ENCODE measurements at places on chromosomes 3 and 15.

- peak; percentile 58 for DNase-seq
Measured at GRCh38 chr15:100560323-100560722, 31.6 kb upstream of the CERS3 start.

DNA sequence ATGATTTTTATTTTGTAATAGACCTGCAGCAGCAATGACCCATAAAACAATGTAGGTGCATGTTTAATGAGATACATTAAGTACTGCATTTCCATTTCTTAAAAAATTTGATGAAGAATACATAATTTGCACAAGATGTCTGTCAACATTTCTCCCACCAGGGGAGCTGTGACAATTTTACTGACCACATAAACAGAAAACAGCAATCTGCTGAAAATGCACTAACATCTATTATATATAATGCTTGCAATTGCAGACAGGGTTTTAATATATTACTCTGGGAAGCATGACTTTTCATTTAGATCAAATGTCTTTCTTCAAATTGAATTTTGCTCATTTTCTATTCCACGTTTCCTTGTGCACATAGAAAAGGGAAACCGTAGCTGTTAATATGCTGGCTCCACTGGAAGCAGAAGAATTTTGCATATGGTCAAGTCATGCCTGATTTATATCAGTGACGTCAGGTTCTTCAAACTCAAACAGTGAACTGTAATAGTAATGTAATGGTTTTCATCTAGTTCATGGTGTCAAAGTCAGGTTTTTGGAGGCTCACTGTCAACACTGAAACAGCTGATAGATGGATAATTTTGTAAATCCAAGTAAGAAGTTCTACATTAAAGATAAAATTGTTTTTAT lies 79.8 kb upstream of the IGF1R start:
- DNase-seq: no peak

- DNase-seq: no peak
Measured at GRCh38 chr15:86849136-86849535, 769.5 kb downstream of the AGBL1 start.

DNA sequence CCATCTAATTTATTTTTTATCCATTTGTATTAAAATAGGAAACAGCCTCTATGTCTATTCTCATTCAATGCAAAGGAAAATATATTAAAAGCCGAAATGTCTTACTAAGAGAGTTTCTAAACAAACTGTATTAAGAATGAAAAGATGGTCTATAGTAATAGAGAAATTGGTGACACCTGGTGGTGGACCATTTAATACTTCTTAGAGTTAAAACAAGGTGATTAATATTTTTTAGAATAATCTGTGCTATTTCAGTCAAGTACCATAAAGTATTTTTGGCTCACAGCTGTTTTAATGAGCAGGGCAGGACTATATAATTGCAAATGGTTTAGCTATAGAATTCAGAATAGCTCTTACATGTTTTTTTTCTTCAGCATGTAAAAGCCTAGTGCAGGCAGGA lies 55.7 kb downstream of the SYNPR start:
- no peak for DNase-seq

- no peak for DNase-seq
Measured at GRCh38 chr15:90950676-90951075, 4.0 kb upstream of the RCCD1 start.

DNA sequence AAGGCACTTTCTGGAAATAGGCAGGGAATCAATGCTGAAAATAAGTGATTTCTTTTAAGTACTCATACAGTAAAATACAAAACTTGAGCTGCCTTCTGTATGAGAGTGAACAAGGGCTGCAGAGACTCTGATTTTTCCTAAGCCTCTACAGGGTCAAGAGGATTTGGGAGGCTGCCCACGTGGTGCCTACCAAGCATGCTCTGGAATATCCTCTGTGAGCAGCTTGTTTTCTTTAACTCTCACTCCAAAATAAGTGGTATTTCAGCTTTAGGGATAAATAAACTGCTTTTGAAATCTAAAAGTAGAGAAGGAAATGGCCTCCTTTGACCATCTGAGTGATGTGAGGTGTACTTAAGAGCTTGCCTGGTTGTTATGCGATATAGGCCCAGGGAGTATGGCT lies 8.1 kb upstream of the SELENOK start:
- no peak for DNase-seq

GRCh38 chr15:25790000-25790660 lies 73.0 kb downstream of the ATP10A start:
- peak; percentile 96 for DNase-seq

DNA sequence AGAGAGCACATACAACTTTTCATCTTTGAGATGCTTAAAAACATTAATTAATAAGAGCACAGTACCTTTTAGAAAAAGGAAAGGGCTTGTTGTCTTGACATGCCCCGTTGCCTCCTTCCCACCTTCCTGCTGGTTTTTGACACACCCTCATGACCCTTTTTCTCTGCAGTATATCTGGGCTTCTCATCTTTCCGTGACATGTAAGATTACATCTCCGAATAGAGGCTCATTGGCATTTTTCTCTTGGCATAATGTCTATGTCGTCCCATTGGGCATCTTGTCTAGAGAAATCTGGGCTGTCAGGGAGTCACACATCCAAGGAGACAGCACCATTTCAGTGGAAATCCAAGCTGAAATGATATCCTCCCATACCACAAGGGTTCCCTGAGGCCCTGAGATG lies 64.1 kb downstream of the LRTM1 start:
- DNase-seq: no peak

- DNase-seq: no peak
Measured at GRCh38 chr3:128385080-128385832, 81.4 kb downstream of the DNAJB8 start.

DNA sequence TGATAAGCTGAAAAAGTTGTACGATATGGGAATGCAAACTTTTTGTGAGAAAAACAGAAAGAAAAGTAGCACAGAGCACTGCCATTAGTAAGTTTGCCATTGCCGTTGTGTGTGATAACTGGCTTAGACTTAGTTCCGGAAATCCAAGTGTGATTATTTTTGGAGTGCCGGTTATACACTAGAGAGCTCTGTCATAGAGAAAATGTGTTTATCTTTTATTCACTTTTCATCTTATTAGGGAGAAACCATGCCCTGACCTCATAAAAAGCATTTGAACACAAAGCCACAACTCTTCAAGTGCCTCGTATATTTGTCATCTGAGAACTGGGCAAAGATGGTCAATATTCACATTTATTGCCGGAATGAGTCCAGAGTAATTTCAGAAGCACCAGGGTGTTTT lies 36.1 kb downstream of the CTDSPL start:
- DNase-seq: no peak

DNA sequence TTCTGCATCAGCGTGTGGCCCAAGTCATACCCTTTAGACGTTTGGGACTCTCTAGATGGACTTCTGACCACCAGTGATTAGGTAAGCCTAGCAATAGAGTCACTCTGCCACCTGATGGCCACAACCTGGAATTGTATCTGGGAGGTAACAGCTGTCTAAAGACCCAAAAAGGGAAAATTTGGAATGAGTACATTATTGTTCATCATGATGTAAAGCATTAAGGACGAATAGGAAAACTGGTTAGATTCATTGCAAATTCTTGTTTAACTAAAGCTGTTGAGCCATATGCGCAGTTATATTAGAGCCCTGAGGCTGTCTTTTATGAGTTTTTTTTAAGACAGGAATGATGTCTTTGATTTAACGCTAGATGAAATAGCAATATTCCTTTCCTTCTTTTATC lies 63.6 kb downstream of the FAM81A start:
- DNase-seq: no peak

- no peak for DNase-seq
Measured at GRCh38 chr3:185583925-185584324, 2.2 kb upstream of the SENP2 start.

DNA sequence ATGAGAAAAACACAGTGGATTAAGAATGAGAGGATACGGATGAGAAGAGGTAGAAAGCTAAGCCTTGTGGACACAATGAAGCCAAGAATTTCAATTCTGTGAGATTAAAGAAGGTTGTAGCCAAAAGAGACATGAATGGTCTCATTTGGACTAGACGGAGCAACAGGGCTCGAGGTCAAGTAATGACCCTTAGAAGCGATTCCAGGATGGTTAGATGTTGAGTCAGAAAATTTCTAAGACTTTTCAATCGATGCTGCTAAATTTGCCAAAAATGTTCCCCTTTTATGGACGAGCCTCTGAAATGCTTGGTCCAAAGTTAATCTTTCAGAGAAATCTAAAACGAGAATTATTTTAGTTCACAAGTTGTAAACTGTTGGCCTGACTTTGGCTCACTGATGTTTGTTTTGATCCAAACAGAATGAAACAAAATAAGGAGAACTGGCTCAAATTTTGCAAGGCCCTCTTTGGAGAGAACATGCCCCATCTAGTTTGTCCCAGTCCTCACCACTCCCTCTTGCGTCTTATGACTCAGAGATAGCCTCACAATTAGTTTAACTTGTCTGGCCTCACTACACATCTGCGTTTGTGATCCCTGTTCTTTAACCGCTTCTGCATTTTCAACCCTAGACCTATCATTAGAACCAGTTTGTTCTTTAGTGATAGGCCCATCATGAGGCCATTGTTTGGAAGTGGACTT lies 235.5 kb downstream of the PDZRN3 start:
- DNase-seq: peak; percentile 5

DNA sequence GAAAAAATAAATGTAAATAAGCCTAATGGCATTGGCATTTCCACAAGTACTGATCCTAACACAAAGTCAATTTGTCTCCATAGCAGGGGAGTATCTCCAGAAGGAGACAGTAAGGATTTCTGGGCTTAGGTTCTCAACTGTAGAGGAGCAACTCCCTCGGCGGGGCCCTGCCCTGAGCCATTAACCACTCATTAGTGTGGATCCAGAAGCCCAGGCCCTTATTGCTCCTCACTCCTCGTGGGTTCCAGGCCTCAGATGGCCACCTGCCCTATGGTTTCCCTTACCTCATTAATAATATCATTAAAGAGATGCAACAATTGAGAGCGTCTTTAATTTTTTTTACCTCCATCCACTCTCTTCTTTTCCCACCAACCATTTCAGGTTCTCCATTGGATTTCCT lies 85.3 kb upstream of the CLDN18 start:
- DNase-seq: no peak

DNA sequence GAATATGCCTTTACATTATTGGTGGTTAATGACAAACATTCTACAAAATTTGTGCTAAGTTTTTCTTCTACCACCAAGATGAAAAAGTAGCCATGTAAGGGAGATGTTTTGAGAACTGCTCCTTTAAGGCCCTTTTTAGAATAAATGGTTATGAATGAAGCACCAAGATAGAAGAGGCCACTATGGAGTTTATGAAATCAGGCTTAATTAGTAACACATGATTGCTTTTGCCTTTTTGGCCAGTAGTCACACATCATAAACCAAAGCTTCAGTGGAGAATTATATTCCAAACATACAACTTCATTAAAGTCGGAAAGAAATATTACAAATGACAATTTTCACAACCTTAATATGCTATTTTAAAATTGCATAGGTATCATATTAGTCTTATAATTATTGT lies 331.7 kb downstream of the RBMS3 start:
- no peak for DNase-seq

DNA sequence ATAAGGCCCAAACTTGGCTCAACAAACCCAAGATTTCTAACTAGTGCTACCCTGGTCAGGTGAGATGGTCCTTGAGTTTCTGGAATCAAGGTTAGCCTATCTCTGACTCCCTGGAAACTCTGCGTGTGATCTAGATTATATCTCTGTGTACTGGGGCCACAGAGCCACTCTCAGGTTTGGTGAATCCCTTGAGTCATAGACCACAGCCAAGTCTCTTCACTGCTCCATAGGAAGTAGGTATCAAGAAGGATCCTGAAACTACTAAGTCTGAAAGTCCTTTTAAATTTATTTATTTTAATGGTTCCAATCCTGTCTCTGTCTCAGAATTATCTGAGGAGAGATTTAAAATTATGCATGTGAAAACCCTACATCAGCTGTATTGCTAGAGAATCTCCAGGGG lies 99.1 kb downstream of the TUSC7 start:
- peak; percentile 76 for DNase-seq

DNA sequence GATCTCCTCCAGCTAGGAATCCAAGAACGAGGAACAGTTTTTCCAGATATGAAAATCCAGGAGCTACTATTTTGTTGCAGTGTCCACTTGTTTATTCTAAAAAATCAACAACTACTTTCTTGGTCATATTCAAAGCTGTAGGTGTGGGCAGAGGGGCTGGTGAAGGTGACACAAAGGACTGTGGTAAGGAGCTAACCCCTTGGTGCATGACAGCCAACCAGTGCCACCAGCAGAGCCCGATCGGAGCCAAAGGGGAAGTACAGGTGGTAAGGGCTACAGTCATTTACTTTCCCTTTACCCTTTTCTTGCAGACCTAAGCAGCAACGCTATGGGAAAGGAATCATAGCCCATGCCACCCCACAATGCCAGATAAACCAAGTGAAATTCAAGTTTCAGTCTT lies 30.7 kb downstream of the PLA1A start:
- DNase-seq: peak; percentile 15

- no peak for DNase-seq
Measured at GRCh38 chr15:88580532-88580931, 34.1 kb upstream of the DET1 start.
